Kidney (tissue), 22 donors: ENCODE measurements at places on chromosomes 1 and 21. TPM values are rescaled to one million over a fixed set of nuclear protein-coding genes. Genes with fewer than 3 reads are reported as not detected.
A peak's percentile ranks its signal among the peaks of the same experiment; 100 is the strongest.

DNA sequence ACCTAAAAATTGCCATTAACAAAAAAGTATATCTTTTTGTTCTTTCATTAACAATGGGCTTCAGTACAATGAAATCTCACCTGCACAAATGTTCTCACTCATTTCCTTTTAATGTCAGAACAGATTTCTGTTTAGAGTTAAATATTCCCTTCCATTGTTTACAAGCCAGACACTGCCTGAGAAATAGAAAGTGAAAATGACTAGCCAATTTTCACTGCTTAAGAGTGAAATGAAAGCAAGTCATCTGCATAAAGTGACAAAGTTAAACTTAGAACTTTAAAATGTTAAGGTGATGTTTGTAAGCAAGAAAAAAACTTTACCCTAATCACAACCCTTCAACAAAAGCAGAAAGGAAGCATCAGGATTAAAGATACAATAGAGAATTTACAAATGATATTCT is 27.5 kb downstream of the COA6 start:
- no peak for DNase-seq

Gene TMEM269
- total RNA-seq = 0.22 TPM

GRCh38 chr1:213573648-213574009 is 414.1 kb upstream of the PROX1 start:
- no peak for DNase-seq

GRCh38 chr1:33256221-33256470 is 146 bp upstream of the ZNF362 start:
- no peak for DNase-seq

DNA sequence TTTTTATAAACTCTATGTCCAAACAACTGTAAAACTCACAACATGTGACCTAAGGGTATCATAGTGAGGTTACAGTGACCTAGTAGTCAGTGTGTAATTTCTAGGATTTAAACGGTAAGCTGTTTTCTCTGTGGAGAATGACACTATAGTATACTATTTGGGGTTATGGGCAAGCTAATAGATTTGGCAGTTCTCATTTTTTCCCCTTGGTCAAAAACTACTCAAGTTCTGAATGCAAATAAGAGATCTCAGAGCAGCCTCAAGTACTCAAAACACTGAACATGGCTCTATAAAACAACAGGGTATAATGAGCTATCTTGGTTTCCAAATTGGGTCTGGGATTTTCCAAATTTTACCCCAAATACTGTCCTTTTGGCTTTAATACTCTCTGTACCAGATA is 88.5 kb upstream of the HMCN1 start:
- no peak for DNase-seq

Gene LRRC8B
- total RNA-seq = 15.1 TPM

Gene TCHH
- total RNA-seq = 0.13 TPM

Gene CZIB
- total RNA-seq = 54.1 TPM

Gene NR0B2
- total RNA-seq = 0.79 TPM

GRCh38 chr1:177809819-177810218 is 160.0 kb downstream of the SEC16B start:
- DNase-seq = peak; percentile 48

DNA sequence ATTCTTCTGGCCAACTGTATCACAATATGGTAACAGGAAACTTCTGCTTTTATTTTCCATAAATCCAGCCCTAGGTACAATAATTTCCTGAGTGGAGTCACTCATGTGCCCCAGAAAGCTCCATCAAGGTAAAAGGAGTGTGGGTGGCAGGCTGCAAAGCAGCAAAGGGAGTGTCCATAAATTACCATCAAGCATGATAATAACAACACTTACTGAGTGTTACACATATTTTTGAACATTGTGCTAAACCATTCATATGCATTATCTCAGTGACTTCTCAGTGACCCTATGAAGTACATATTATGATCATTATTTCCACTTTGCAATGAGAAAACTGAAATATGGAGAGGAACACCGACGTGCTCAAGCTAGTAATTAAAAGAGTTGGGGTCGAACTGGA is 149.2 kb upstream of the PLXNA2 start:
- DNase-seq = no peak

DNA sequence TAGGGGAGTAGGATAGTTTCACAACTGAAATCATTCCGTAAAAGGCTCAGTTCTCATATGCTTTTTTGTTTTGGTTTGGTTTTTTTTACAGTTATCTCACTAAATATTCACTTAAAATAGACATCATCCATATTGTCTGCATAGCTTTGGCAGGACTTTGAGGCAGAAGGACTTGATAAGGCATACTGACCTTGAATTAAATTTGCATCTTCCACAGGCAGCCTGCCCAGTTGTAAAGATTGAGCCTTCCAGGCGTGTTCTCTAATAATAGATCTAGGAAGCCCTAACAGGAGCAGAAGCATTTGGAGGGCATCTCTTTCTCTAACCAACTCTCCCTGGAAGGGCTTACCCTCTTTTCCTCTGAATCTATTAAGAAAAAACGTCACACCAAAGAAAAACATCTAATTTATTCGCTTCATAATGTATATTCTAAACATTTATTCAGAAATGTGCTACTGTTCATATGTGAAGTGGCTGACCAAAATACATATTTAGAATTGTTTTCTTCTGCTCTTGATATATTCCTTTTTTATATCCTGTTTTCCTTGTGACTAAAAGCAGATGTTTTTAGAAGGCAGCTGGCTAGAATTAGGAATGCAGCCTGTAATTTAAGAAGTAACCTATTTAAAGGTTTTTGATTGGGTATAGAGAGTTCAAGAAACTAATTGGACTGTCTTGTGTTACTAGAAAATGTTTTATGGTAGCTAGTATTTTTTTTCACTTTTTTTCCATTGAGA is 20.2 kb downstream of the DESI2 start:
- DNase-seq = no peak

DNA sequence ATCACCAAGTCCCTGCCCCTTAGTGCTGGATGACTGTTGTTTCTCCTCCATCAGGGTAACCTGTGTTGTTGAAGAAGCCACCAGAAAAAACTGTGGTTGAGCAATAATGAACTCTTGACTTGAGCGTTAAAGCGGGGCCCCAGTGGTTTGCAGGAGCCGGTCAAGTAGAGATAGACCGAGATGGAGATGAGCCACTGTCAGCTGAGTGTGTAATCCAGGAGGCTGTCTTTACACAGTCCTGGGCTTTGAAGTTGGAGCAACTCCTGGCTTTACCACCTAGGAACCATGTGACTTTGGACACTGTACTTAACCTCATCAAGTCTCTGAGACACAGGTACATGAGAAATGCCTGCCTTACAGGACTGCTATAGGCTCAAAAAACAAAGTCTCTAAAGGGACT is 158.1 kb downstream of the ST6GALNAC3 start:
- DNase-seq = no peak
